HCT116 (cell line): ENCODE measurements at places on chromosomes 2 and 18.

- DNase-seq = no peak
These were observed 358.2 kb upstream of the UBE2E3 start for GRCh38 chr2:180621941-180622918.

DNA sequence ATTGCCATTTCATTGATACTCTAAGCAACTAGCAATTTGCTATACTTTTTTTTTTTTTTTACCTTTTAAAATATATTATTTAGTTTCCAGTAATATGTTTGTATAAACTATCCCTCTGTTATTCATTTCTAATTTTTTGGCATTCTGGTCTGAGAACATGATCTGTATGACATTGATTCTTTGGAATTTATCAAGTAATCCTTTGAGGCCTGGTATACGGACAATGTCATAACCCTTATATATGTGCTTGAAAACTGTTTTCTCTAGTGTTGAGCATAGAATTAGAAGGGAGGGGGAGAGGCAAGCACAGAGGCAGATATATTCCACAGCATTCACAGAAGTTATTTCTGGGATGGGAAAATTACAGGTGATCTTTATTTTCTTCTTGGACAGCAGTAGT, 48.2 kb upstream of the POLE4 start:
- no peak for DNase-seq

- no peak for DNase-seq
These were observed 90.3 kb downstream of the DHRS9 start for GRCh38 chr2:169159686-169160085.

DNA sequence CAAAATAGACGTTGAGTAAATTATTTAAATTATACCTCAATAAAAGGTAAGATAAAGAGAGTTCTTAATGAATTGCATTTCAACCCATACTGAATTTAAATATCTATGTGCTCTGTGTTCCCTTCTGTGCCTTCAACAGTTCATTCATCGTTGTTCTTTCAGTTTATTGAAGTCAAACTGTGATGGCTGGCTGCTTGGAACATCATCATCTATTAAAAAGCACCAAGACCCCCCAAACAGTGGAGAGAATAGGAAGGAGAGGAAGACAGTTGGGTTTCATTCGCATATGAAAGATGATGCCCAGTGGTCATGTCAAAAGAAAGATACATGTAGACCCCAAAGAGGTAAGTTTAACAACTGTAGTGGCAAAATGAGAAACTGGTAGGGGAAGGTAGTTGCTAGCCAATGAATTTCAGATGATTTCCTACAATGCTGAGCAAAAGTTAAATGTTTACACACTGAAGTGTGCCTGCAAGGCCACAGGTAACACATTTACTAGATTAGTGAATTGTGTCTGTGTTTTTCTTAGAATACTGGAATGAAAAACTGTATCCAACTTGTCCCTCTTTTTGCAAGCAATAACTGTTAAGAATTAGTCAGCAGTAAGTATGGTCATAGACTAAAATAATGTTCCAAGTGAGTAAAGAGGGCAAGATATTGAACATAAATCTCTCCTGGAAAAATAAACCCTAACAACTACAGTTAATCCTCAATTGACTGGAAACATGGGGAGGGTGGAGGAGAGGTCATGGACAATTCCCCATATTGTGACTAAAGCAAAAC, 331.3 kb downstream of the KIAA1328 start:
- no peak for DNase-seq

DNA sequence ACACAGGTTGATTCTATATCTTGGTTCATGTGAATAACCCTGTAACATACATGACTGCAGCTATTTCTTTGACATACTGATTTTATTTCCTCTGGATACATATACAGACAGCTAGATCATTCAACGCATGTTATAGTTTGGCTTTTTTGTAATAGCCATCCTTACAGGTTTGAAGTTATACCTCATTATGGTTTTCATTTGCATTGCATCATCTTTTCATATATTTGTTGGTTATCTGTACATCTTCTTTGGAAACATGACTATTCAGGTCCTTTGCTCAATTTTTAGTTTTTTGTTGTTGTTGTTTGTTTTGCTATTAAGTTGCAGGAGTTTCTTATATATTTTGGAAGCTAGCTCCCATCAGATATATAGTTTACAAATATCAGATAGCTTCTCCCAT, 276.2 kb upstream of the NETO1 start:
- DNase-seq = no peak

- DNase-seq = no peak
These were observed 4.5 kb downstream of the KLF11 start for GRCh38 chr2:10047616-10048500.

- DNase-seq = no peak
These were observed 530.7 kb downstream of the TMEM182 start for GRCh38 chr2:103292573-103292972.

- DNase-seq = no peak
These were observed 541.7 kb upstream of the MEX3C start for GRCh38 chr18:51739044-51739666.

GRCh38 chr2:50746526-50746925, 285.4 kb downstream of the NRXN1 start:
- DNase-seq = peak; percentile 28

DNA sequence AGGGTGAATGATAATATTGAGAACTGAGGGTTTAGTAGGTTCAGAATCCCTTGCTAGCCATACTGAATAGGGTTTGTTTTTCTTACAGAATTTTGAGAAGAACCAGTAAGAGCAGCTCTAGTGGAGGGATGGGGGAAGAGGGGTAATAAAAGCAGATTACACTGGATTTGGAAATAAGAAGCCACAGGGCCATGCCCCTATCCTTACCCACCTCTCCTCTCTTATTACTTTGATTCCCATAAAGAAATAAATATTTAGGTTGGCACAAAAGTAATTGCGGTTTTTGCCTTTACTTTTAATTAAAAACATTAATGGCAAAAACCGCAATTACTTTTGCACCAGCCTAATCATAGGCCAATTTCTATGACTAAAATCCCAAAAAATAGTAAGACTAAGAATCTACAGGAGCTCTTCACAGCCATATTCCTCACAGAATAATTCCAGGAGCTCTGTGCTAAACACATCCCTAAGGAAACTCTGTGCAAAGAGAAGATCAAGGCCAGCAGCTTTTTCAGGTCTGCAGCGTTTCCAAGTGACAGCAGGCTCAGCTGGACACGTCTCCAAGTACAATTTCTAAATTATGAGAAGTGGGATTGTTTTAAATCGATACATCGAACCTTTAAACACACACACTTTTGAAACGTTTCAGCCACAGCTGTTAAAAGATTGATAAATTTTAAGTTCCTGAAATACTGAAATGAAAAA, 58.4 kb upstream of the RTN4 start:
- no peak for DNase-seq

DNA sequence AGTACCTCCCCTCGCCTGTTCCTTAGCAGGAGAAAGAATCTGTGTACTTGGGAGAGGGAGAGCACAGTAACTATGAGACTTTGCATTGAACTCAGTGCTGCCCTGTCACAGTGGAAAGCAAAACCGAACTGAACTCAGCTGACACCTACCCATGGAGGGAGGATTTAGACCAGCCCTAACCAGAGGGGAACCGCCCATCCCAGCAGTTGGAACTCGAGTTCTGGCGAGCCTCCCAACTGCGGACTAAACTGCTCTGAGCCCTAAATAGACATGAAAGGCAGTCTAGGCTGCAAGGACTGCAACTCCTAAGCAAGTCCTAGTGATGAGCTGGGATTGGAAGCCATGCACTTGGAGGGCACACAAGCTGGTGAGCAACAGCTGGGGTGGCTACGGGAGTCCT, 110.4 kb downstream of the GRB14 start:
- no peak for DNase-seq

DNA sequence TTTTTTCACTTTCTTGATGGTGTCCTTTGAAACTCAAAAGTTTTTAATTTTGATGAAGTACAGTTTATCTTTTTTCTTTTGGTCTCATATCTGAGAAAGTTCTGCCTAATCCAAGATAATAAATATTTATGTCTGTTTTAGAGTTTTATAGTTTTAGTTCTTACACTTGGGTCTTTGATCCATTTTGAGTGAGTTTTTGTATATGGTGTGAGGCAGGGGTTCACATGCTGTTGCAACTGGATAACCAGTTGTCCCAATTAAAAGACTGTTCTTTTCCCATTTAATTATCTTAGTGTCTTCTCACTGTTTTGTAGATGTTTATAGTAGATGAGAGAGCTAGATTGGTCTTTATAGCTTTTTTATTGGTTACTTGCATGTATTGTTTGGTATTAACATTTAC, 43.6 kb downstream of the TET3 start:
- DNase-seq = no peak

- DNase-seq = no peak
These were observed 118.7 kb upstream of the LRRTM4 start for GRCh38 chr2:77640924-77641323.

GRCh38 chr18:51614033-51614432, 416.6 kb upstream of the MEX3C start:
- DNase-seq = no peak

- DNase-seq = no peak
These were observed 2.4 kb upstream of the ASB1 start for GRCh38 chr2:238424313-238424700.

DNA sequence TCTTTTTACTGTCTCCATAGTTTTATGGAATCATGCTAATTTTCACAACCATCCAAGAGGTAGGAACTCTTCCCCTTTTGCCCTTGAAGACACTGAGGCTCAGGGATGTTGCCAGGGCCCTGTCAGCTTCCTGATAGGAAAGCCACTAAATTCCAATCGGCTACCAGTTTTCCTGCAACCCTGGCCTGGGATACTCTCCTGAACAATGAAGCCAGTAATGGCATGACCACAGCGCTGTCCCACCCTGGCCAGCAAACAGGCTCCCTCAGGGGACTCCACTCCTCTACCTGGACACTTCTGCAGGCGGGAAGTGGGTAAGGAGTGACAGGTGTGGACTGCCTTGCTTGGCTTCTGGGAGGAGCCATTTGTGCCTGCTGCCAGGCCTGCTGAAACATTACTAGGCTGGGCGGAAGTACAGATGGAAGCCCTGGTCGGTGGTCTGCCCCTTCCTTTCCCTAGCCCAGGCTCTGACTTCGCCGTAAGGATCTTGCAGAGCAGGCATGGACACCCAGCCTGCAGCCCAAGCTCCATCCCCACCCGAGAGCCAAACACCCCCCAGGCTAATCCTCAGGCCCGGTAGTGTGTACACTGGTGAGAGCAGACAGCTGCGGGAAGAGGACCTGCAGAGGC, 78.8 kb upstream of the SMAD2 start:
- no peak for DNase-seq

GRCh38 chr2:17935242-17935885, 56.9 kb downstream of the KCNS3 start:
- no peak for DNase-seq

DNA sequence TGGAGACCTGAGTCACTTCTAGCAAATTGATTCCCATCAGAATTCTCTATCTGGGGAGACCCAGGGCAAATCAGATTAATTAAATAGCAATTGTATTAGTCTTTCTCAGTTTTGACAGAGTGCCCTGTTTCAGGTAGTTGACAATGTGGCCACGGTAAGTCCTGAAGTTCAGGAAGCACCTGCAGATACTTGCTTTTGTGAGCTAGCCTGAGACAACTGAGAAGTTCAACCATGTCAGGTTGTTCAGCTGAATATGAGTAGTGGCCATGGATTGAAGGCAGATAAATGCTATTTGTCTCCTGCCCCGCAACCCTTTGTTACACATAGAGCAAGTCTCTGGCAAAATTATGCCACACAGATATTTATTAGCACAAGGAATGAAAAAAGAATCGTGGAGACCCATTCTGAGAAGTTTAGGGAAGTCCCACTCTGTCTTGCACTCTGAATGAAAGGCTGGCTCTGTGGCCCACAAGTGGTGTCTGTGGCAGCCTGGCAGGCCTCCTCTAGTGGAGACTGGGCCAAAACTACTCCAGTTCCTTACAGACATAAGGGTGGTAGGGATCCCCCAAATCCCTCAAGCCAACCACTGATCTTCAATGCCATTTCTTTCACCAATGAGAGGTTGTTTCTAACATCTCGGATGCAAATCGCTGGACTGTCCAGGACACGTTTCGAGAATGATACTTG, 61.3 kb downstream of the POU3F3 start:
- no peak for DNase-seq
